Small intestine (tissue), 16 donors: ENCODE measurements at places on chromosomes 2 and 18.

GRCh38 chr2:240873805-240874714 is 5.4 kb downstream of the AGXT start:
- peak; percentile 94 for DNase-seq

DNA sequence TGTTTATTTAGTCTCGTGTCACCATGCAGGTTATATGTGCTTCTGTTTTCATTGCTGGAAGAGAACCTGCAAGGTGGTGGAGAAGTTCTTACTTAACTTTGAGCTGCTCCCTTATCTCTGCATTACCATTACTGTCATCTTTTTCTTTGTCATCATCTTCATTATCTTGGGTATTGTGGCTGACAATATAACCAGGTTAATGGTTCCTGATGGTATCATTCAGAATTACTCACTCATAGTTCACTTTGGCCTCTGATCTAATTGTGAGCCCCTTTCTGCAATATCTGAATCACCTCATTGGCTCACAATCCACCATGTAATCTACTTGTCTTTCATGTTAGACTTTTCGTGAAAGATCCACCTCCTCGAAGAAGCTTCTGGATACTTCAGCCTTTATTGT is 5.0 kb downstream of the CD28 start:
- DNase-seq = no peak

GRCh38 chr18:78643004-78643403 is 336.6 kb upstream of the SALL3 start:
- DNase-seq = no peak

DNA sequence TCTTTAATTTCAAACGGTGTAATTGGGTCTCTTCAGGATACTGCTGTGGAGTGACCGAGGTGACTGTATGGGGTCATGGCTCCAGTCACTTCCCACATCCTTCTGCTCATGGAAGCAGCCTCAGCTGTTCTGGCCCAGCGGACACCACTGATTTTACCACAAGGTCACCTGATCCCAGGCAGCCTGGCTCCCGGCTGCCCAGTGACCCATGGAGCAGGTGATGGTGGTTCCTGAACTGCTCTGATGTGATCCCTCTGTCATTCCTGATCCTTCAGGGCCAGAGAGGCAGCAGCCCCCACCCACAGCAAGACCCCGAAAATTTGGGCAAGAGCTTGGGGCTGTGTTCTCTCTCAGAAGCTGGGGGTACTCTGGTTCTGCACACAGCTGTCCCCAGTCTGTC is 35.5 kb upstream of the HS6ST1 start:
- no peak for DNase-seq

GRCh38 chr2:50125246-50125645 is 906.7 kb downstream of the NRXN1 start:
- DNase-seq = no peak

DNA sequence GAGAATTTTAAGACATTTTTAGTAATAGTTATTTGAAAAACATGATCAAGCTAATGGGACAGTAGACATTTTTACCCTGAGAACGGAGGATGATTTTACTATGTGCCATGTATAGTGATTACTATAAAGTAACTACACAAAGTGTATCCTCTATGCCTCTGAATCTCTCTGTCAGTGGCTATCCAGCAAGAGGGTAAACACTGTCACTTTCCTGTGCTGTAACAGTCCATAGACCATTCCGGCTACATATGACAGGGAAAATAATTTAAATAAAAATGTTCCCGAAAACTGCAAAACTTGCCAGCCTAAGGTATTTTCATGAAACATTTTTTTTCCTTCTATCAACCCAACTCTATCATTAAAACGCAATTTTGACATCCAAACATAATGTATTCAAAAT is 1632.2 kb upstream of the ACVR2A start:
- DNase-seq = no peak

- DNase-seq = no peak
Measured at GRCh38 chr2:234241656-234242458, 191.4 kb downstream of the SPP2 start.

DNA sequence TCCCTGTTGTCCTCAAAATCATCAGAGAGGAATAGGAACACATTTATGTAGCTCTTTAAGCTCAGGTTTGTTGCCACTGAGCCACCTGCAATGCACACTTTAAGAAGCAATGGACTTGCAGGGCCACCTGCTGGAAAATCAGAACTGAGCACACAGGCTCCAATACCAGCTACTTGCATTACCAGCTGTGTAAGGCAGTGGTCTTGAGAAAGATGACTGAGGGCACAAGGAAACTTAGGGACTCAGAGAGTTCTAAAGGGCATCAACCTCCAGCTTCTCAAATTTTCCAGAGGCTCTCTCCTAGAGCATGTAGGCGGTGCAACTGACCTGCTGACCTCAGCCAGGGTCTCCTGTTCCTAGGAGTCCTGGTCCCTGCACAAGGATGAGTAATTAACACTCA is 2.5 kb upstream of the CNDP2 start:
- DNase-seq = peak; percentile 77
